ENCODE measurements at places on chromosomes 1 and 21.

DNA sequence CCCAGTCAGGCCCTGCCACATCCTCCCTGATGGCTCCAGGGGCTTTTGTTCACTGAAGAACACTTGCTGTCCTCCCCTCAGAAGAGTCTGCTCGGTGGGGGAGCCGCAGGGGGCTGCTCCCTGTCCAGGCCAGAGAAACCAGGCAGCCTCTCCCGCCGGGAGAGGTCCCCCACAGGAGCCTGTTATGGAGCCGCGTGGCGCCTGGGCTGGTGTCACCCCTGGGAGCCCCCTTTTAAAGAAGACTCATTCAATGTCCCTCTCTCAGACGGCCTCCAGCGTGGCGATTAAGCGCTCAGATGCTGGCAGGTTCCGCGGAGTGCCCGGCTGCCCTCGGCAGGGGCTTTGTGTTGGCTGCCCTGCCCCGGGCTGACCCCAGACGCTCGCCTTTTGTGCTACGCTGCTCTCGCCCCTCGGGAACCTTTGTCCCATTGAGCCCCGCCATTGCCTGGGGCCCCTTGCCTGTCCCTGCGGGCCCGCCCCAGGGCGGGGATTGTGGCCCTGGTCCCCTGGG lies 43.1 kb downstream of the SKI start:
- DNase-seq = no peak

GRCh38 chr1:115839029-115839678 lies 1.8 kb downstream of the NHLH2 start:
- no peak for DNase-seq

DNA sequence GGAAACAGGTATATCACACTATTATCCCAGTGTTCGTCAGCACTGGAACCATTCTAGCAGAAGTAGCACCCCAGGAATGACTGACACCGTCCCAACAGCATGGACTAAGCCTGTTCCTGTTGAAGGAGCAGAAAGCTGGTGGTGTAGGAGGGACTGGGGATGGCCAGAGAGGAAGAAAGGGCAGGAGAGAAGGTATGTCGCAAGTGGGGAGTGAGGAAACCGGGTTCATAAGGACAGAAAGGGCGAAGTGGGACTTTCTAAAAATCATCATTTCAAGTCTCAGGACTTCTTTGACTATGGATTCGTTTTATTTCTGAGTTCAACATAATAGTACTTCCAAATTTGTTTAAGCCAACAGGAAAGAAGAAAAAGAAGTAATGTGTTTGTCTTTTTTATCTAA lies 19.7 kb upstream of the MX1 start:
- no peak for DNase-seq

DNA sequence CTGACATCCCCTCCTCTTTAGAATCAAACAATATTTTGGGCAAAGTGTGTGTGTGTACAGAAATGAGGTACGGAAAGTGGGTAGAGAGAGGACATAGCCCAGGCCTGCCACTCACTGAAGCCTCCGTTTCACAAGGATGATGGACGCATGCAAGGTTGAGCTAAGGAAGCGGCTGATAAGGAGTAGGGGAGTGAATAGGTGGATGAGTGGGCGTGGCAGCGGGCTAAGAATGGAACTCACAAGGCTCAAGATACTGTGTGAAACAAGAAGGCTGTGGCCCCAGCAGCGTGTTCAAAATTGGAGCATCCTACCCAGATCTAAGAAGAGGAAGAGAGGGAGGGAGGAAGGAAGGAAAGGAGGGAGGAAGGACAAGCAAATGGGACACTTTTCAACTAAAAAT lies 37.5 kb downstream of the VWA5B1 start:
- DNase-seq = no peak

DNA sequence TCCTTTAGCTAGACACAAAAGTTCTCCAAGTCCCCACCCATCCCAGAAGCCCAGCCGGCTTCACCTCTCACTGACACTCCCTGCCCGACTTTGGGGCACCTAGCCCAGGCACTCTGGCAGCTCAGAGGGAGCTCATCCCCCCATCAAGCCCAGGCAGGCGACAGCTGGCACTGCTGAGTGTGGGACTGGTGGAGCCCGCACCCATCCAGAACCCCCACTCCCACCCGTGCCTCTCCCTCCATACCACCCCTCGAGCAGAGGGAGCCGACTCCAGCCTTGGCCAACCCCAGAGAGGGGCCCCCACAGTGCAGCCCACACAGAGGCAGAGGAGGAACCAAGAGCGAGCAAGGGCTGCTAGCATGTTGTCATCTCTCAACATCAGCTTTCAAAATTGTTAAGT lies 658.6 kb downstream of the AMY1C start:
- no peak for DNase-seq

DNA sequence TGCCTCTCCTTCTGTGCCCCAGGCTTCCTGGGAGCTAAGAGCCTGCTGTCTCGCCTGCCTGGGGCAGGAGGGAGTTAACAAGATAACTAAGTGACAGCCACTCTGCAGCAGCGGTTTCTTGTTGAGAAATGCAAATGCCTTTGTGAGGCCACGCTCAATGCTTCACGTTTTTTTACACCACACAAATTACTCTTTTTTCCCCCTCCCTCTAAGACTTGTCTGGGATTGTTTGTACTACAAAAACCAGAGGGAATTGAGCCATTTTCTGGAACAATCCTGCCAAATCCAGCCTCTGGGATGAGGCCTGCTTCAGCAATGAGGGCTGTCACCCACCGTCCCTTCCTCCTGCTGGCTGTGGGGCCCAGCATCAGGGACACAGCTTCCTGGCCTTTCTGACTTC lies 119.6 kb downstream of the ACTL8 start:
- no peak for DNase-seq

GRCh38 chr1:246254854-246255253 lies 252.2 kb downstream of the SMYD3 start:
- no peak for DNase-seq

DNA sequence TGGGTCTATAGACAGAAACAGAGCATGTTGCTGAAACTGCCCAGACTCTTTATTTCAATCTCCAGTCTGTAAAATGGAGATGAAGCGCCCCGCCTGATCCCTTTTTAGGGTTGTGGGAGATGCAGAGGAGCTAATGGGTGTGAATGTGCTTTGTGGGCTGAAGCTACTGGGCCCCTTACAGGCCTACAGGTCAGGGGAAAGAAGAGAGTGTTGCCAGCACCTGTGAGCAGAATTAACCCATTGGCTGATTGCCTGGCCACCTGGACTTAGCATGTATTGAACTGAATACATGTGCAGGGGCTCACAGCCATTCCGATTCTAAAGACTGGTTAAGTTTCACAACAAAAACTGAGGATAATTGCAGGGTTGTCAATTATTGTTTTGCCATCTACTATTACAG lies 13.9 kb upstream of the ATF3 start:
- DNase-seq = no peak

DNA sequence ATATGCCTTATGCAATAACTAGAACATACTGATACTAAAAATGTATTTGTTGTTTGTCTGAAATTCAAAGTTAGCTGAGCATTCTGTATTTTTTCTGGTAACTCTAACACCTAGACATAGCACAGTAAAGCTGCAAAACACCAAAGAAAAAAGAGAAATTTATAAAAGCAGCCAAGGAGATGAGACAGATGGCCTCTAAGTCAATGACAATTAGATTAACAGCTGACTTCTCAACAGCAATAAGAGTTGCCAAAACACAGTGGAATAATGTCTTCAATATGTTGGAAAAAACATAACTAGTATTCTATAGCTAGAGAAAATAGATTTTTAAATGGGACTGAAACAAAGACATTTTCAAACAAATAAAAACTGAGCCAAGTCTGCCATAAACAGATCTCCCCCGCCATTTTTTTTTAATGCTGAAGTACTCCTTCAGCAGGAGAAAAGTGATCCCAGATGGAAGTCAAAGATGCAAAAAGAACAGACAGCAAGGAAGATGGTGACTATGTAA lies 81.3 kb downstream of the SYF2 start:
- no peak for DNase-seq

GRCh38 chr21:26918323-26919079 lies 48.4 kb downstream of the ADAMTS5 start:
- no peak for DNase-seq

DNA sequence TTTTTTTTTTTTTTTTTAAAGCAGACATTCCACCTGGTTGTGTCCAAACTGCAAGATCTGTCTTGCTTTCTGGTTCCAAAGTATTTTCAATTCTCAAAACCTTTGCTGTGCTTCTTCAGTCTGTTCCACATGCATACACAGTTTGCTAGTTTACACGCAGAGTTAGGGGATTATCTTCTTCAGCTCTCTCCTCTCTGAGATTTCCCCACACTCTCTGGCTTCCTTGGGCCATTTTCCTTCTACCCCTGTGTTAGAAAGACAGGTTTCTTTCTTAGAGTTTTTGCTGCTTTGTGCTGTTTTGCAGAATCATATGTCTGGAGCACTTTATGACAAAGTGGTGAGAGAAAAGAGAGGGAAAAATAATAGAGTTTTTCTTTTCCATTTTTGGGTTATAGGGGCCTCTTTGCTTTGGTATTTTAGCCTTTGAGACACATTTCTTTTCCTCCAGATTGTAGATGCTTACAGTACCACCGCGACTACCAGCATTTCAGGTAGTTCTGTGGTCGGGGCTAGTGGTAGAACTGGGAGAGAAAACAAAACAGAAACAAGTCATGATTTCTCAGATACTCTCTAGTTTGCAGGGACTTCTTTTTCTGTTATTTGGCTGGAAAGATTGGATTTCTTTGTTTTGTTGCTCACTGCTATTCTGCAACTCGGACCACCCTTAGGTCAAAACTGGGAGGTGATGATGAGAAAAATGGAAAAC lies 66.3 kb downstream of the RABGAP1L start:
- no peak for DNase-seq

GRCh38 chr1:180235502-180236239 lies 5.6 kb downstream of the LHX4 start:
- no peak for DNase-seq

GRCh38 chr1:53766194-53766742 lies 27.3 kb upstream of the GLIS1 start:
- DNase-seq = no peak

DNA sequence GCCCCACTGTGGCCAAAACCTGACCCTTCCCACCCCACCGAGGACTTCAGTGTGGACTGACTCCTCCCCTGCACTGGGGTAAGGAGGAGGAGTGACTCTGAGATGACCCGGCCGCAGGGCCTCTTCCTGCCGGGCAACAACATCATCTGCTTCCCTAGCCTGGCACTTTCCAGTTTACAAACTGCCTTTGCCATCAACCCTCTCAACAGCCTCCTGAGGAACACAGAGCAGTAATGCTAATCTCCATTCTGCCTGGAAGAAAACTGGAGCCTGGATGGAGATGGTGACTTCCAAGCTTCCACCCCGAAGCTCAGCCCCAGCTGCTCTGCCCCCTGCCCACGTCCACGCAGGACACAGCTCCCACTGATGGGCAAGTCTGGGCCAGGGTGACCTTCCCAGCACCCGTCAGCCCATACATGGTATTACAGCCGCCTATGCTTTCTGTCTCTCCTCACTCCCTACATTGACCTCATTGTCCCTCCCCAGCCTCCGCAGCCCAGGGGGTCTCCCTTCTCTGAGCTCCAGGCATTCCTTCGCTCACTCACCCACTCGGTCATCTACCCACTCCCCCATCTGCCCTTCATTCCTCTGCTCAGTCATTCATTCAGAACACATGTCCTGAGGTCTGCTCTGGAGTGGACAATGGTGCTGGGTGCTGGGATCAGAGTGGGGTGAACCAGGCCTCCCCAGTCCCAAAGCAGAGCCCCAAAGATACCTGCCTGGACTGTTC lies 34.2 kb downstream of the RAP1GAP start:
- no peak for DNase-seq

GRCh38 chr1:61898658-61899057 lies 156.4 kb downstream of the PATJ start:
- no peak for DNase-seq

GRCh38 chr1:21175324-21175669 lies 1.4 kb downstream of the EIF4G3 start:
- DNase-seq = peak; percentile 9

DNA sequence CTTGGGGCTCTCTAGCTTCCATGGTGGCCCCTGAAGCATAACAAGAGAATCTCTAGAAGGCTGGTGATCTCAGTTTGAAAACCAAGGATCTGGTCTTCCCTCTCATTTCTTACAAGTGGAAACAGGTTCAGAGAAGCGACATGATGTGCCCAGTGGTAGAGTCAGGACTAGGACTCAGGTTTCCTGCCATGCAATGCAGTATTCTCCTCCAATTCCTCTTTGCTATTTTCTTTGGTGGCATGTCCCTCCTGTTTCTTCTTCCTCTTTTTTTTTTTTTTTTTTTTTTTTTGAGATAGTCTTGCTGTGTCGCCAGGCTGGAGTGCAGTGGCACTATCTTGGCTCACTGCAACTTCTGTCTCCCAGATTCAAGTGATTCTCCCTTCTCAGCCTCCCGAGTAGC lies 195.6 kb upstream of the C1orf105 start:
- DNase-seq = no peak

- DNase-seq = no peak
Measured at GRCh38 chr21:44397431-44398031, 44.1 kb downstream of the TRPM2 start.

DNA sequence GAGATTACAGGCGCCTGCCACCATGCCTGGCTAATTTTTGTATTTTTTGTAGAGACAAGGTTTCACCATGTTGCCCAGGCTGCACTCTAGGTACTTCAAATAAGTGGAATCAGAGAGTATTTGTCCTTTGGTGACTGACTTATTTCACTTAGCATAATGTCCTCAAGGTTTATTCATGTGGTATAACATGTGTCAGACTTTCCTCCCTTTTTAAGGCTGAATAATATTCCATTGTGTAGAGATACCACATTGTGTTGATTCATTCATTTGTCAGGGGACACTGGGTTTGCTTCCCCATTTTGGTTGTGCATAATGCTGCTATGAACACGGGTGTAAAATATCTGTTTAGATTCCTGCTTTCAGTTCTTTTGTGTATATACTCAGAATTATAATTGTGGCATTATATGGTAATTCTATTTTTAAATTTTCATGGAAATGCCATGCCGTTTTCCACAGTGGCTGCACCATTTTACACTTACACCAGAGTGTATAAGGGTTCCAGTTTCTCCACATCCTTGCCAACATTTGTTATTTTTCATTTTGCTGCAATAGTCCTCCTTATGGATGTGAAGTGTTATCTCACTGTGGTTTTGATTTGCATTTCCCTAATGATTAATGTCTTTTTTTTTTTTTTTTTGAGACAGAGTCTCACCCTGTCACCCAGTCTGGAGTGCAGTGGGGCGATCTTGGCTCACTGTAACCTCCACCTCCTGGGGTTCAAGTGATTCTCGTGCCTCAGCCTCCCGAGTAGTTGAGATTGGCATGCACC lies 35.1 kb downstream of the IL6R start:
- DNase-seq = no peak

DNA sequence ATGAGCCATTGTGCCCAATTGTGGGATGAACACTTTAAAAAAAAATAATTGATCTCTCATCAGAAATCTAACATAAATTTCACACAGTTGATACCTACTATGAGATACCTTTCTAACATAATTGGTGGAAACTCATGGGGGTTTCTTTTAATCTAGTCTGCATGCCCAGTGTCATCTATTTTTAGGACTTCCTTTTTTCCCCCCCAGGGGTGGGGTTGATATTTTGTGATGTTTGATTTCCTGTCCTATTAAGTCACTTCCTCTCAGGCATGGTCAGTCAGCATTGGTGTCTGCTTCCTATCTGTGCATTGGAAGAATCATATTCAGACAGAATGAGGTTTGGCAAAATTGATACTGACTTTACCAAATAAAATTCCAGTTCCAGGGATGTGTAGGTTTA lies 21.5 kb downstream of the NFYC start:
- no peak for DNase-seq
